ENCODE measurements at places on chromosomes 16 and 17. TPM values are rescaled to one million over a fixed set of nuclear protein-coding genes. Genes with fewer than 3 reads are reported as not detected.

- no peak for DNase-seq
These were observed 27.8 kb upstream of the TVP23A start for GRCh38 chr16:10846213-10846998.

GRCh38 chr17:30920683-30921543 lies 832 bp upstream of the ADAP2 start:
- no peak for DNase-seq

GRCh38 chr16:89038221-89038721 lies 55.4 kb upstream of the ACSF3 start:
- no peak for DNase-seq

DNA sequence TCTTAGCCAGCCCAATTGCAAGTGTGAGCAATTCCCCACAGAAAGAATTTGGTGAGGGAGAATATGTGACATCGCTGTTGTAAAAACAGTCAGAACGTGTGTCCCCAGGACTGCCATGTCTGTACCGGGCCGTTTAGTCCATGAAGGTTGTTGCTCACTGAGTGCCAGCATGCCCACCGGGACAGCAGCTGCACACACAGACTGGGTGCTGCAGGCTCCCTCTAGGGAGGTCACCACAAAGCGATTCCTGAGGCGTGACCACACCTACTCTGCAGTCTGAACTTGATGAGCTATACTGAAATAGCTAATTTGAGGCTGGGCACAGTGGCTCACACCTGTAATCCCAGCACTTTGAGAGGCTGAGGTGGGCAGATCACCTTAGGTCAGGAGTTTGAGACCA lies 44.1 kb upstream of the ADORA2B start:
- no peak for DNase-seq

- no peak for DNase-seq
These were observed 43.9 kb downstream of the KLHDC4 start for GRCh38 chr16:87721622-87722585.

GRCh38 chr16:6964679-6965078 lies 368.0 kb upstream of the RBFOX1 start:
- no peak for DNase-seq

DNA sequence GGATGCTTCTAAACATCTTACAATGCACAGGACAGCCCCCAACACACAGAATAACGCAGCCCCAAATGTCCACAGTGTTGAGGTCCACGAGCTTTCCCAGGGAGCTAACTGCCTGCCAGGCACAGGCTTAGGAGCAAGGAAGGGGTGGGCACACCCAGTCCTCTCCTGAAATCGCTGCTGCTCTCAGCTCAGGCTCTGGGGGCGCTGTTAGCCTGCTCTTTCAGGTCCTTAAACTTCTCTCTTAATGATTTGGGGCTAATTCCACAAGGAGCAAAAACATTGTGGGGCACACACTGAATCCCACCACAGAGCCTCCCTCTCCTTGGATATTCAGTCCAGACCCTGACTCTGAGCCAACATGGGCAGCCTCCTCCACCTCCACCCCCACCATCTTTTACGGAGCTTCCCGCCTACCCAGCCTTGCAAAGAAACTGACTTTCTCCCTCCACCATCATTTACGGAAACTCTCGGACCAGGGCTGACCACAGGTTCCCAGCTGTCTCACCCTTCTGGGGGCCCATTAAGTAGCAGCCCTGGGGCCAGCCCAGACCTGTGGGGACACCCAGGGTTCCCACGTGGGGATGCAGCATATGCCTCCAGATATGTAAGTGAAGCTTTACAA lies 1.1 kb downstream of the CD300H start:
- DNase-seq = peak; percentile 43

- no peak for DNase-seq
These were observed 37.9 kb downstream of the IRF8 start for GRCh38 chr16:85936816-85937215.

DNA sequence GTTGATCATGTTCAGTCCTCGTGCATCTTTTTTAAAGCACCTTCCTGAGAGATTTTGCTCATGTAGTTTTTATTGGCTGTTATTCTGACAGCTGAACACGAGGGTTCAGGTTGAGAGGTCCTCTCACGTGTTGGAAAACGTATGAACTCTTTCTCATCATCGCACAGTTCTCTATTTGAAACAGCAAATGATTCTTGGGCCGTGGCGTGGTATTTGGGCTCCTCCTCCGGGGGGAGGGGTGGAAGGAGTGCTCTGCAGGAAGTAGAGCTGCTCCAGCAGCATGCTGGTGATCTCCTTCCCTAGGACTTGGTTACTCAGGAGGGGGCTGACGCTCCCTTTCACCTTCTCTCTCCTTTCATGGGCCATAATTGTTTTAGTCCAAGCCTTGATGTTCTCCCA lies 70.4 kb downstream of the KSR1 start:
- DNase-seq = no peak

- no peak for DNase-seq
These were observed 15.9 kb downstream of the B9D1 start for GRCh38 chr17:19346351-19347255.

- no peak for DNase-seq
These were observed 37.4 kb downstream of the AXIN2 start for GRCh38 chr17:65523853-65524664.

- DNase-seq = no peak
These were observed 32.9 kb downstream of the COPRS start for GRCh38 chr17:31825961-31826691.

DNA sequence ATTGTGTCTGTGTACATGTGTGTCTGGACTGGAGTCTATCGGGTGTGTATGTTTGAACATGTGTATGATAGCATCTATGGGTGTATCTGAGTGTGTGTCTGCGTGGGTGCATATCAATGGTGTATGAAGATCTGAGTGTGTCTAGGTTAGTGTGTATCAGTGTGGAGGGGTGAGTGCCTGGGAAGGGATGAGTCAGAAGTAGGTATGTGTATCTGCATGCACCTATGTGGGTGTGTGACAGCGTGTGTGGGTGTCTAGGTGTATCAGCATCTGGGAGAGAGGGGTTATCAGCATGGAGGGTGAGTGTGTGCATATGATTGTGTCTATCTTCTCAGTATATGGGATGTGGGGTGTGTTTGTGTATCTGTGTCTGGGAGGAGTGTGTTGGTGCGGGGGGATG lies 58.2 kb upstream of the LHX1 start:
- no peak for DNase-seq

DNA sequence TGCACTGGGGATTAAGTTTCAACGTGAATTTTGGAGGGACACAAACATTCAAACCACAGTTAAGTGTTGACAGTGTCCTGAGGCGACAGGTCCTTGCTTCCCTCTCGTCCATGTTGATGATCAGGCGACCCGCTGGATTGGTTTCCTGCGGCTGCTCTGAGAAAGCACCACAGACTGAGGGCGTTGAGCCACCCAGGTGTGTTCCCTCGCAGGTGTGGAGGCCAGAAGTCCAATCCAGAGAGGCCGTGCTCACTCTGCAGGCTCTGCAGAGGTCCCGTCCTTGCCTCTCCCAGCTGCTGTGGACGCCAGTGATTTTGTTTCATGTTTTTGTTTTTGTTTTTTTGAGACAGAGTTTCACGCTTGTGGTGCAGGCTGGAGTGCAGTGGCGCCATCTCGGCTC lies 22.4 kb upstream of the CBX2 start:
- no peak for DNase-seq

- no peak for DNase-seq
These were observed 167.9 kb downstream of the CCT6B start for GRCh38 chr17:34793231-34793908.

DNA sequence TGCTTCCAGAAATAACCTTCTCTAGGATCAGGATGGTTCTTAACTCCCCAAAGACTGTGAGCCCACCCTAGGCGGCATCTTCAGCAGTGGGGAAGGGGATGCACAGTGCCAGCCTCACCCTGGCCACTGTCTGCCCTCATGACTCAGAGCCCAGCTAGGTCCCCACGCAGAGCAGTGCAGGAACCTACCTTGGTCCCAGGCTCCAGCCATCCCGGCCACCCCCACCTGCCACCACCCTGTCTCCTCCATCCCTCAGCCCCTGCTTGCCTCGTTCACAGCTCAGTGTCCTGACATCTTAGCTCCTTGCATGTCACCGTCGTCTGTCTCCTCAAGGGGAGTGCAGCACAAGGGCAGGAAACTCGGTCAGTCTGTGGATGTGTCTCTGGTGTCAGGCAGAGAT lies 16.1 kb upstream of the KRTAP17-1 start:
- no peak for DNase-seq

DNA sequence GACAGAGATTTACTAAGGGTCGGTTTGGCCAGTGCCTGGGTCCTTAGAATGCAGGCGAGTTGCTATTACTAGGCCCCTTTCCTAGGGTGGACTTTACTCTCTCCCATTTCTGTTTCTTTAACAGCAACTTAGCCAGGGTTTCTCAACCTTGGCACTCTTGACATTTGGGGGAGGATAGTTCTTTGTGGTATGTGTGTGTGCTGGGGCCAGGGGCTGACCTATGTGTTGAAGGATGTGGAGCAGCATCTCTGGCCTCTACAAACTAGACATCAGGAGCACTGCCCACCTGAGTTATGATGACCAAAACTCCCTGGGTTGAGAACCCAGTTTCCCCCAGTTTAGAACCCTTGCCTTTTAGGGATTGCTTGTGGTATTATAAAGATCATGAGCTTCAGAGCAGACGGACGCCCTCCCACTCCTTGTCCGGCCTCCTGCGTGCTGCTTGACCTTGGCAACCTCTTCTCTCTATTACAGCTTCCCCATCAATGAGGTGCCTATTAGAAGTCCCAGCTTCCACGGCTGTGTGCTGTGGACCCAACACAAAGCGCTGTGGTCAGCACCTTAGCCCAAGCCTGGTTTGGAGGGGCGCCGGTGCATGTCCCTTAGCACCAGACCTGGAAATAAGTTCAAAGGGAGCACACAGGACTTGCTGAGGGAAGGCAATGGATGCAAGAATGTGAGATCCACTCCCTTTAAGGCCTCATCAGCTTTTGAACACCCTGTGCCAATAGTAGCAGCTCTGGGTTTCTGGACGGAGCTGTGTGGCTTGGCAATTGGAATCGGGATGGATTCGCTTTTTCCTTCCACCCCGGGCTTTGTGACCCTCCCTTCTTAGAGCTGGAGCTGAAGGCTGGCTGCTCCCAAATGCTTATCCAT lies 239.2 kb upstream of the MAF start:
- DNase-seq = no peak

DNA sequence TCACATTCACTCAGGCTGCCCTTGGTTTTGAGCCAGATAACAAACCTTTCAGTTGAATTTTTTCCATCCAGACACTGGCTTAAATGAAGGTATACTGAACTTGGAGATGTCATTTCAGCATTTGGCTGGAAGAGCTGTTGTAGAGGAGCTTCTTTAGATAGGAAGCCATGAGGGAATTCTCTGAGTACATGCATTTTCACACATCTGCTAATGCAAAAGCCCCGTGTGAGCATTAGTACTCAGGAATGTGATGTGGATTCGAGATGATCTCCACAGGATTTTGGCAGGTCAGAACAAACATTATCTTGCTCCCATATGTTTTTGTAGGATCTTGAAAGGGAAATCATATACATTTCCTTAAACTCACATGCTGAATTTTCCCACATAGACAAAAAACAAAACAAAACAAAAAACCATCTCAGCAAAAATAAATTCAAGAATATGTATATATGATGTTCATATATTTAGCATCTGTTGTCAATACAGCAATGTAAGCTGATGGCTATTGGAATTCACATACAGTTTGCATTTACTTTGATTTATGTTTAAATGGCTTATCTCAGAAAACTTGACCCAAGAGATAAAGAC lies 277.2 kb upstream of the TBX2 start:
- no peak for DNase-seq

GRCh38 chr16:89484041-89484501 lies 6.3 kb downstream of the ANKRD11 start:
- DNase-seq = no peak

DNA sequence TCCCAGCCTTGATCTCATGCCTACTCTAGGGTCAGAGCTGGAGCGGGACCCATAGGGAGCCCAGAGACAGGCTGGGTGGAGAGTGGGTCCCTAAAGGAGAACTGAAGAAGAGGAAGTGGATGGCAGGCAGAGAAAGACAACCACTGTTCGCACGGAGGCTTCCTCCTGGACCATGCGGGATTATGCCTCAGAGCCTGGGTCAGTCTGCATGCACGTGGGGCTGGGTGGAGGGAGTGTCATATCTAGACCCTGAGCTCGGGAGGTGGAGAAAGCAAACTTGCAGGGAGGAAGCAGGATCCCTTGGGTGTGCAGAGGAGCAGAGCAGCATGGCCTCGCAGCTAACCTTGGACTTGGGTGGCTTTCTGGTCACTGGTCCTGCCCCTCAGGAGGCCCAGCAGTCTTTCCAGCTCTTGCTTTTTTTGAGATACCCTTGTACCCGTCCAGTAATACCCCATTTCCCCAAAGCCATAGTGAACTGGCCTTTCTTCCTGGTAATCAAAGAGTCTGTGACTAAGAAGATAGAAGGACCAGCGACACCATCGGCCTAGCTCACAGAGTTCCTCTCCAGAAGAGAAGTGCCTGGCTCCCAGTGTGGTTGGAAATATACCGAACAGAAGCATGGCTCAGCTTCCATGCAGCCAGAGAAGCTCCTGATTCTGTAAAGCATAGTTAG lies 344.2 kb downstream of the CPPED1 start:
- no peak for DNase-seq

GRCh38 chr16:85537795-85538401 lies 75.2 kb upstream of the GSE1 start:
- no peak for DNase-seq

The YBX2 gene
- total RNA-seq = 0.96 TPM

The DCTN5 gene
- total RNA-seq = 96.7 TPM

The LGALS9B gene
- total RNA-seq = not detected

The ZNF469 gene
- 0.52 TPM for total RNA-seq

The PSMB3 gene
- 193 TPM for total RNA-seq

The DDX19B gene
- 39.7 TPM for total RNA-seq

The MPO gene
- not detected for total RNA-seq

The OR3A3 gene
- total RNA-seq = not detected

The TEX19 gene
- 0.23 TPM for total RNA-seq

The NF1 gene
- total RNA-seq = 62.9 TPM

The ATP2A3 gene
- 1.6 TPM for total RNA-seq

The TP53TG3D gene
- total RNA-seq = not detected

The DPEP3 gene
- not detected for total RNA-seq

The ANKRD40CL gene
- total RNA-seq = not detected

The MT1G gene
- total RNA-seq = not detected

The NACA2 gene
- not detected for total RNA-seq

The C16orf96 gene
- 0.30 TPM for total RNA-seq

The C17orf50 gene
- total RNA-seq = 0.23 TPM

The CIAO2B gene
- total RNA-seq = 77.5 TPM

The C1QL1 gene
- total RNA-seq = 7.1 TPM
